Articular chondrocyte of knee joint (primary cell): ENCODE measurements at places on chromosomes 5 and 9. TPM values are rescaled to one million over a fixed set of nuclear protein-coding genes. Genes with fewer than 3 reads are reported as not detected.

Gene MACROH2A1
- 123 and 130 TPM in 2 replicates for total RNA-seq

Gene CRB2
- under 0.01 TPM in 1 of 2 replicates, not detected in the other for total RNA-seq

Gene TMC1
- 0.39 and 0.76 TPM in 2 replicates for total RNA-seq

Gene PCDHGB3
- total RNA-seq = 8.4 and 8.6 TPM in 2 replicates

Gene CCL21
- total RNA-seq = not detected in 2 replicates

Gene CAMK2A
- total RNA-seq = 0.78 and 0.86 TPM in 2 replicates

Gene FUT7
- not detected in 2 replicates for total RNA-seq
